AG09319 (cell line): ENCODE measurements at places on chromosomes 6 and 20.

DNA sequence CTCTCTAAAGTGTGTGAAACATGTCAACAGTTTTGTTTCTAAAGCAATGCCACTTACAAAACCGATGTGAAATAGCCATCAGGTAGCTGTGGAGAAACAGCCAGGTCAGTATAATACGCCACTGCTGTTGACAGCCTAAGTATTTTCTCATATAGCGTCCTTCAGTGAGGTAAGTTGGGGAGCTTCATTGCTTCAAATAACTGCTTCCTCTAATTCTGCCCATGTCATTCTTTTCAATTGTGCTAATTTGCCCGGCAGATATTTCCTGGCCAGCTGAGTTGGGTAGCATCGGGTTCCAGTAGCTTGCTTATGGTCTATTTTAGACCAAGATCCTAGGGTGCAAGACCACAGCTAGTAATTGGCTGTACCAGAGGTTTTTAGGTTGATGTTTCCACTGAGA lies 2.1 kb upstream of the ARMC2 start:
- no peak for DNase-seq

DNA sequence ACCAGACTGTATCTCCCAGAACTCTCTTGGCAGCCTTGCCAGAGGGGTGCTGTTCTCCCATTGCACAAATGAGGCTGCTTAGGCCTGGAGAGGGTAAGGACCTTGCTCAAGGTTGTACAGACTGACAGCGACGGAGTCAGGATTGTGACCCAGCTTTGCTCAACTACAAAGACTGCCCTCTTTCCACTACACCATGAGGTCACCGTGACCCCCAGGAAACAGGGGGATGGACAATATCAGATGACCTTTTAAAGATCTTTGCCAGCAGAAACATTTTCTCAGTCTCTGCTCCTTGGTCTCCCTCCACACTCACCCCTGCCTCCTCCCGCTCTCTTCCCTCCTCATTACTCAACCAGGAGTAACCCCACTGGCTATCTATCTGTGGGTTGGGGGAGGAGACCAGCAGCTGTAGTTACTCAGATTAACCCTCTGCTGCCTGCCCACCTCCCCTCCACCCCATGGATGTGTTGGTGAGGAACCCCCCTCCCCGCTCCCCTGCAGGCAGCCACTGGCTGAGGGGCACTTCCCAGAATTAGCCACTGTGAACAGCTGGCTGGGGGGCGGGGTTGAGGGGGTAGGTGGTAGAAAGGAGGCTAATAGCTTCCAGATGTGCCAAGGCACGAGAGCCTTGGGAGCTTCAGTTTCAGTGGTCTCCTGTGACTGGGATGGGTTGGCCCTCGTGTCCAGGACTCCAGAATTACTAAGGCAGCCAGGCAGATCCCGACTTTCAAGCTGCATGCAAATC lies 26.9 kb upstream of the MRPS18A start:
- DNase-seq: peak; percentile 58

DNA sequence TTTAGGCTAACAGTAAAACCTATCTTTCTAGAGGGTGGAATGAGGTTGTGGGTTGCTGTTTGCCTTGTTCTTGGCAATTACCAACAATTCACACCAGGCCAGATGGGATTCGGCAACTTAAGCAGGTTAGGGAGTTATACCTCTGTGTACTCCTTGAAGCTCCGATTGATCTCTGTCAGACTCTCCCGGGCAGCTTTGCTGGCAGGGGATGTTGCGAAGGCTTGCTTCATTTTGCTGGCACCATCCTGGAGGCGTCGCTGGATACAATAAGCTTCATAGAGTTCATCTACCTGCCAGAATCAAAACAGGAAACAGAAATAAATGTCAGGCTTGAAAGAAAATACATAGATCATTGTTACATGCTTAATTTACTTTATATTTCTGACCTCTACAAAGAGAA lies 66.4 kb upstream of the ARMH2 start:
- DNase-seq: no peak

DNA sequence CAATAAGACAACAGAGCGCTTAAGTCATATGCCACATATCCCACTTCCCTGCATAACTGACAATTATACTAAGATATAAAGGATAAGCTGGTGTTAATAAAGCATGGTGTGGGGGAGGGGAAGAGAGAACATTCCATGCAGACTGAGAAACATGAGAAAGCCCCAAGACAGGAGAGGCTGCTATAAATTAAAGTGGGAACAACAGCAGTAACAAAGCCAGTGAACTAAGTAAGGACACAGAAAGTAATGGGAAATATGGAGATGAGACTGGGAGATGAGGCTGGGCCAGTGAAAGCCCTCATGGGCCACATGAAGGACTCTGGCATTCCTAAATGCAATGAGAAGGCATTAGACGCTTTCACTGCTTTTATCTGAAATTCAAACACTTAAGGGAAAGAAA lies 41.3 kb downstream of the SESN1 start:
- no peak for DNase-seq

DNA sequence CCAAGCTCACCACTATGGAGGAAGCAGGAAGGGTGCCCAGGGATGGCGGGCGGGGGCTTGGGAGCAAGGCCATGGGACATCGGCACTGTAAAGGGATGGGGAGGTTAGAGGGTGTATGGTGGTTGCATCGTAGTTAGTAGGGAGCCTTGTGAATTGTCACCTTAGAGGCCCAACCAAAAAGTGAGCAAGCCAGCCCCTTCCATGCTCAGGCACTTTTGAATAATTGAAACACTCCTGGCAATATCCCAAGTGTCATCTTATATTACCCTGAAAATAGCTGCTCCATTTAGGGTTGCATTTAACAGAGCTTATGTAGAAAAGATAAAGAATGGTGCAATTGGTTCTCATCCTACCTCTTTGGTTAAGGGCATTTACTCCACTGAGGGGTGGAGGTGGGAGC lies 169.2 kb downstream of the SAMD5 start:
- DNase-seq: no peak

- DNase-seq: no peak
Measured at GRCh38 chr20:31833130-31833930, 12.1 kb downstream of the FOXS1 start.

DNA sequence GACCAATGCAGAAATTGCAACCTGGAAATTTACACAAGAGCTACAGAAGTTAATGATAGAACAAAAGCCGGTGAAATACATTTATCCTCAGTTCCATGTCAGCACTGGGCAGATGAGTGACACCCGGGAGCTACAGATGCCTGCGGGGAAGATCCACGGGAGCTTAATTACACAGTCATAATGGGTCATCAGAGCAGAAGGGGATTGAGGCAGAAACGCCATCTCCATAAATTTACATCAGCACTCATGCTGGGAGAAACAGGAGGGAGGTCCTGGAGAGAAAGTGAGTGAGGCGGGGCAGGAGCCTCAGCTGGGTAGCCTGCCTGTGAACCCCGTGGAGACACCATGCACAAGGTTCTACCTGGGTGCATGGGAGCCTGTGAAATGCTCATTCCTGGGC lies 37.6 kb upstream of the CST7 start:
- DNase-seq: no peak

- DNase-seq: no peak
Measured at GRCh38 chr20:20366876-20367574, 879 bp upstream of the INSM1 start.

DNA sequence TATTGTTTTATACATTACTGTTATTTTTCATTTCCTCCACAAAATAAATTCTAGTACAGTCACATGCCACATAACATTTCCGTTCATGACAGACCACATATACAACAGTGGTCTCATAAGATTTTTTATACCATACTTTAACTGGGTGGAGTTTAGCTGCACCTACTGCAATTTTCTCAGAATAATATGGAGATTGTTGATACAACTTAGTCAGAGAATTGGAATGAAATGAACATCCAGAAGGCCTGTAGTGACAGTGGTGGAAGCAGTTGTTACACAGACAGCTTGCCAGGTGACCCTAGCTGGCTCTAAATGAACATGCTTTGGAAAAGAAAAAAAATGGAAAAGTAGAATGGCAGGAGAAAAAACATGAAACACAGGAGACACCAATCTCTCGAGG lies 183.2 kb upstream of the TCF21 start:
- no peak for DNase-seq

- DNase-seq: peak; percentile 40
Measured at GRCh38 chr20:51495921-51496545, 46.5 kb downstream of the NFATC2 start.

DNA sequence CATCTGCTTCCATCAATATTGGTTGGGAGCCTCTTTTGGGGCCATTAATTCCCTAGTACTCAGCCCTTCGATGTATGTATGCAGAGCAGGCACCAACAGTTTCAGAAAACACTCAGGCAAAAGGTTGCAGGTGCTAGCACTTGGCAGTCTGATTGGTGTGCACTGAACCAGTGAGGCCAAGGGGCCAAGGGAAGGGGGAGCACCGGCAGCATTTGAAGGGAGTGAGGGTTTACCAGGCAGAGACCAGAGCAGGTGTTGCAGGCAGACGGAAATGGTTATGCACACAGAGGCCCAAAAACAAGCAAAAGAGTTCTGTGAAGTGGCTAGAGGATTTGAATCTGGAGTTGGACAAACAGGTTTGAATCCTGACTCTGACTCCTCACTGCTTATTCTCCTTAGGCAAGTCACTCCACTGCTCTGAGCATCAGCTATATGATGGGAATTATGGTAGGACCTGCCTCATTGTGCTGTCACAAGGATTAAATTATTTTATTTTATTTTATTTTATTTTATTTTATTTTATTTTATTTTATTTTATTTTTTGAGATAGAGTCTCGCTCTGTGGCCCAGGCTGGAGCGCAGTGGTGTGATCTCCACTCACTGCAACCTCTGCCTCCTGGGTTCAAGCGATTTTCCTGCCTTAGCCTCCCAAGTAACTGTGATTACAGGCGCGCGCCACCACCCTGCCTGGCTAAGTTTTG lies 58.1 kb upstream of the SHLD1 start:
- DNase-seq: no peak

- DNase-seq: no peak
Measured at GRCh38 chr6:134058622-134059366, 6.4 kb upstream of the SLC2A12 start.

- no peak for DNase-seq
Measured at GRCh38 chr6:33008944-33009861, at the start of gene HLA-DOA. TSS of gene HLA-DOA (minus strand) at chr6:33009591.

DNA sequence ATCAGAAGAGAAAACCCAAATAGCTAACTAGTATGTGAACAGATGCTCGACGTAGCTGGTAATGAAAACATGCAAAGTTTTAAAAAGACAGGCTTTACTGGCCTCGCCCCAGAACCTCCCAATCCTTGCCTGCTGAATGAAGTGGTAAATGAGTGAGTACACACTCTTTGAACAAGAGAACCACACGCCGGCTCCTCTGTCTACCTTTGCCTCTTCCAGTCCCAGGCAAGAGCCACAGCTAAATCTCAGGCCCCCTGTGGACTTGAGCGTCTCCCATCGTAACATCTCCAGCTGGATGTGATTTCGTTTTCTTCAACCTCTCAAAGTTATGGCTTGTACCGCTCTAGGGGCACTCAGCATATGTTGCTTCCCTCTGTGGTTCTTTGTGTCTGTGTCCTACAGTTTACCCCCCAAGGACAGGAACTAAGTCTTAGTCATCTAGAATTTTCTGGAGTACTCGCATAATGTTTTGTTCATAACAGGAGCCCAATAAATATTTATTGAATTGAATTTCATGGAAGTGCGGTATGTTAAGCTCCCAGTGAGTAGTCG lies 153.2 kb upstream of the TAB2 start:
- DNase-seq: no peak

- DNase-seq: no peak
Measured at GRCh38 chr6:100455230-100456124, 9.2 kb downstream of the SIM1 start.

- no peak for DNase-seq
Measured at GRCh38 chr6:56481957-56482356, 160.7 kb downstream of the DST start.

DNA sequence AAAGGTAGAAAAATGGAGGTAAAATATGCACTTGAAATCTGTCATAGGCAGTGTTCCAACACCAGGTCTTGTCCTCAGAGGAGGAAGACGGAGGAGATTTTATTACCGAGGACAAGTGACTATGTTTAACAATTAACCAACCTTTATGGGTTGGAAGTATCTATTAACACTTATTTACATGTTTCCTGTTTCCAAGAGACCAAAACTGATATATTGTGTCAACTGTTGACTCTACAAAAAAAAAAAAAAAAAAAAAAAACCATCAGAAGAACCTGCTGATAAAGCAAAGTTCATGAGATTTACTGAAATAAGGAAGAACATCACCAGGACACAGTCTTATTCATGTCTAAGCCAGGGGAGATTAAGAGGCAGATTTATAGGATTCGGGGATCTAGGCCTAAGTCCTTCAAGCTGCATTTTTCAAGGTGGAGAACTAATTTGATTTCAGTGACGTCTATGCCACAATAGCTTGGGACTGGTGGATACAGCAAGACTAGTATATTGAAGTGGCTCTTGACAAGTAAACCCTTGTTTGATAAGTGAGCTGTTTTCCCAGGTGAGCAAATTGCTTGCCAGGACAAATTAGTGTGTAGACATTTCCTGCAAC lies 126.6 kb upstream of the NAA20 start:
- DNase-seq: no peak

DNA sequence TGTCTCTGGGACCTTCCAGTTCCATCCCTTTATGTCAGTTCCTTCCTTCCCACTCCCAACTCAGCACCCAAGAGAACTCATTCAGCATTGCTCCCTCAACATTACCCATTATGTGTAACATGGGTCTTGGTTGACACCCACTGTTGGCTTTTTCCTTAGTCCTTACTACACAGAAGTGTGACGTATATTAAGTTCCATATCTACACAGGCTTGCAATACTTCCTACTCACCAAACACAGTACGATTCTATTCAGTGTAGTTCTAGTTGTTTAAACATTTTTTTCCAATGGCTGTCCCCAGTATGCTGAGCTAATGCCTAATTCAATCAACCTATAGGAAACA lies 37.7 kb downstream of the ARHGAP18 start:
- DNase-seq: no peak

DNA sequence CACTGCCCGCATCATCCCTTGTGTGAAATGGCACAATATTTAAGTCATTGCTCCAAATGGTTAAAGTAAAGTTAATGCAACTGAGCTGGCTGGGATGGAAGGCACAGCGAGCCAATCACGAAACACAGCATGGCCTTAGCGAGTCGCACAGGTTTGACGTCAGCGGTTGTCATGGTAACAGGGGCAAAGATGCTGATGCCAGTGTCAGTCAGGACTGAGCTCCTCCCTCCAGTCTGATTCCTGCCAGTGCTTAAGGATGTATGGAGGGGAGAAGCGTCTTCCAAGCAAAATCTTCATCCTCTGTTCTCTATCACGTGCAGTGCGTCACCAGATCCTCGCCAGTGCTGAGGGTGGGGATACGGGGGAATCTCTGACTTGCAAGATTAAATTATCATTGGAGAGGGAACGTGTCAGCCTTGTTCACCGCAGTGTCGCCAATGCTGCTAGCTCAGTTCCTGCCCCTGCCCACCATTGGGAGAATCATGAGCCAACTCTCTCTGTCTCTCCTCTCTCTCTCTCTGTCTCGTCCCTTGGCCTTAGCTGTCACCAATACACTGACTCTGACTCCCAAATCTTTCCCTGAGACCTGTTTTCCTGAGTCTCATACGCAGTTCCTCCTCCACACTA lies 24.5 kb downstream of the TSPYL4 start:
- DNase-seq: peak; percentile 79

- no peak for DNase-seq
Measured at GRCh38 chr6:52303178-52303577, 18.6 kb upstream of the MCM3 start.
